Cardiac fibroblast (primary cell): ENCODE measurements at places on chromosomes 11 and 22.
A peak's percentile ranks its signal among the peaks of the same experiment; 100 is the strongest.

DNA sequence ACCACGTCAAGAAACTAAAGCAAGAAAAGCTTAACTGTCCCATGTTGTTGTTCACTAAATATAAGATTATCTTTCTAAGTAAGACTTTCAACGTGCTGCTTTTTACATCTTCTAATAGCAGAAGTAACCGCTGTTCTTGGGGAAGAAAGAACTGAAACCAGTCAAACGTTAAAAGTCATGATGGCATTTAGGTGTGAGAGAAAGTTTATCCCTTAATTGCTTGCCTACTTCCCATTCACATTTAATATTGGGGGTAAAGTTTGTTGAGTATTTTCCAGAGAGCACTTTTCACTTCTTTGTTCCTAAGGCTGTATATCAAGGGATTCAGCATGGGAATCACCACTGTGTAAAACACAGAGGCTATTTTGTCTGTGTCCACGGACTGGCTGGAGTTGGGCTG lies 970 bp downstream of the OR5B21 start:
- no peak for DNase-seq

DNA sequence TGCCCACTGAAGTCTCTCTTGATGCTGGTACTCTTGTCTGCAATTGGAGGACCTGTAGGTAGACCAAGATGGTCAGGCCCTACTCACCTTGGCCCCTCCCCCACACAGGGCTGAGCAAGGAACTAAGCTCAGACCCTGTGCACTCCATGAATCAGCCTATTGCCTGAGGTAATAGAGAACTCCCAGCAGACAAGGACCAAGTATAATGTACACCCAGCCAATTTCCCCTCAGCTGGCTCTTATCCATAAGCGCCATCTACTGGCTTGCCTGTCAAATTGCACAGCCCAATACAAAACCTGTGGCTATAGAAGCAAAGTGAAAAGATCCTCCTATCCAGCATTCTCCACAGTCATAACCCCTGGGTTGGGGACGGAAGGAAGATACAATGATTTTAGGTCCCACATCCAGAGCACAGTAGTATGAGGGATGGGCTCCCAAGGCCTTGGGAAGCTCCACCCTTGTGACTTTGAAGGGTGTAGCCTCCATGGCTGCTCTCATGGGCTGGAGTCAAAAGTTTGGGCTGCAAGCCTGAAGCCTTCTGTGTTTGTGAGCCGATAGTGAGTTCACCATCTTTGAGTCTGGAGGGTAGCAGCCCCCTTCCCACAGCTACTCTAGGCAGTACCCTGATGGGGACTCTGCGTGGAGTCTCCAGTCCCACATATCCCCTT lies 56.0 kb downstream of the GLYATL2 start:
- peak; percentile 69 for DNase-seq

- no peak for DNase-seq
These were observed 1.4 kb downstream of the CDC42BPG start for GRCh38 chr11:64842851-64843685.

DNA sequence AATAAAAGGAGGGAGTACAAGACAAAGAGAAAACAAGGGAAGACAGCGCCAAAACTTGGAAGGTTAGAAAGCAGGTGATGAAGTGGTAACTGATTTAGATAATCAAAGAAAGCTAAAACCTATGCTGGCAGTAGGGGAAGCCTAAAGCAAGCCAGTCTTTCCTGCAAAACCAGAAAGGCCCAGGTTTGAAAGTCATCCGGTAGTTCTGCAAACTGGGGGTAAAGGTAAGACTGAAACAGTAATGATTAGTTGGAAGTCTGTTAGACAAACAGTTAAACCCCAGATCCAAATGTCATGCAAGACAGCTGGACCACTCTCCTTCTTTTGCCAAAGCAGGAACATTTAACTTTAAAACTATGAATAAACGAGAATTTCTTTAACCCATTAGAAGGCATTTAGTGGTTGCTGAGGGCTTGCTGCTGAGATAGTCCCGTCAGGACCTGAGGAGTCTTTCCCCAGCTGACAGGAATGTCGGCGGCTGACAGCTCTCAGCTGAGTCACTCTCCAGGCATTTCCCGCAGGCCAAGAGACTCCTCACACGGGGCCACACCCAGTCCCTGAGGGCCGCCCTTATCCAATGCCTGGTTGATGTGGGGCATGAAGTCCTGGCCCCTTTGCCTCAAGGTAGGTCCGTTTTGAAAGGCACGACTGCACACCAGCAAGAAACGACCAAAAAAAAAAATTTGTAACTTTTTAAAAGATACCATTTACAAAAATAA lies 36.3 kb upstream of the CFAP300 start:
- peak; percentile 94 for DNase-seq

GRCh38 chr11:122743949-122744348 lies 88.4 kb downstream of the UBASH3B start:
- DNase-seq: no peak

DNA sequence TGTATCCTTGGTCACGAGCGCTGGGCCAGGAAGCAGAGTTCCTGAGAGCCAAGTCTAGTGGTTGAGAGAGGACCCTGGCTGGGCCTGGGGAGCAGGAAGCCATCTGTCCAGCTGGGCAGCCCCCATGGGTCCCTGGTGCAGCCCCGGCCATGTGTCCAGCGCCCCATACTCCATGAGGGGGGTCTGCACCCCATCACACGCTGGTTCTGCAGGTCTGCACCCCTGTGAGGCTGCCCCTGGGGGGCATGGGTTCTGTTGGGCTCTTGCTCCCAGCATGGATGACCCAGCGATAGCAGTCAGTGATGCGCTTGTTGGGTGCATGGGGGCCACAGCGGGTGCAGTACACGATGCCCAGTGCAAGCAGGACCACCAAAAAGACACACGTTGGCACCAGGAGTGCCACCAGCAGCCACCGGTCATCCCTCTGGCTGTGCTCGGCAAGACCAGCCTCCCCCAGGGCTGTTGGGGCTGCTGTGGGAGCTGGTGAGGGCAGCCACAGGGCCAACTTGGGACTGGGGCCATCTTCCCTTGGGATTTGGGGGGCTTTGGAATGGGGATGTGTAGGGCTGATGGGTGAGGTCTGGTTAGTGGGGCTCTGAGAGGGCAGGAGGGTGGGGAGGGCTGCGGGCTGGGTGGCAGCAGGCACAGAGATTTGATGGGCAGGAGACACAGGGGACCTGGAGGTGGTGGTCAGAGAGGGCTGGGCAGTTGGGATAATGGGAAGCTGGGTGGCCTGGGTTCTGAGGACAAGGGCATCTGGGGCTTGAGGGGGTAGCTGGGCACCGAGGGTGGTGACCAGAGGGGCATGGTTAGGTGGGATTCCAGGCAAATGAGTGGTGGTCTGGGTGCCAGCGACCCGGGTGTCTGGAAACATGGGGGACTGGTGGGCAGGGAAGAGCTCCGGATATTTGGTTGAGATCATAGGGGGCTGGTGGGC lies 2.0 kb downstream of the CD248 start:
- no peak for DNase-seq

GRCh38 chr11:129223701-129224149 lies 31.6 kb upstream of the ARHGAP32 start:
- peak; percentile 82 for DNase-seq

DNA sequence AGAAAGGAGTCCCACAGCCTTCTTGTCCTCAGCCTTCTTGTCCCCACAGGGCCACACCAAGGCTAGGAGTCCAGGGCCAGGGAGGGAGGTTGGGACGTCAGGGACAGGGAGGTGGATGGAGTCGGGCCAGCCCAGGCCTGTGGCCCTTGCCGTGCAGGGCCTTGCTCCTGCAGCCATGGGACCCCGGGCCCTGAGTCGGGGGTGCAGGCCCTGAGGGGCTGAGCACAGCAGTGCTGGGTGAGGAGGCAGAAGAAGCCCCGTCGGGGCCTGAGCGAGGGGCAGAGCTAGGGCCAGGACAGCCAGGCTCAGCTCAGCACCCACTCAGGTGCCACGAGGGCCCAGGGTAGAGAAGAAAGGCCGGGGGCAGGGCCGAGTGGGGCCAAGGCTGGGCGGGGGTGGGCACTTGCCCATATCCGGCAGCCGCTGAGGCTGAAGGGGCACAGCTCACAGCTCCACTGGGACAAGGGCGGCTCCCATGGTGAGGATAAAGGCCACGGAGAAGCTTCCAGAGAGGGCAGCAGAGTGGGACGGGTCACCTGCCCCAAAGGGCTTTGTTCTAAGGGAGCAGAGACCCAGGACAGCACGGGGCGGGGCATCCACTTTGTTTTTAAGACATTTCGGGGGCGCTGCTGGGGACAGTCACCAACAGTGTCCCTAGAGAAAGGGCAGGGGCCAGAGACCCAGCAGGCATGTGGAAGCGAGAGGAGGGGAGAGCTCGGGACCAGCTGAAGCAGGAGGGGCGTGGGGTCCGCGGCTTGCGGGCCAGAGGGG lies 3.6 kb downstream of the MLC1 start:
- no peak for DNase-seq

DNA sequence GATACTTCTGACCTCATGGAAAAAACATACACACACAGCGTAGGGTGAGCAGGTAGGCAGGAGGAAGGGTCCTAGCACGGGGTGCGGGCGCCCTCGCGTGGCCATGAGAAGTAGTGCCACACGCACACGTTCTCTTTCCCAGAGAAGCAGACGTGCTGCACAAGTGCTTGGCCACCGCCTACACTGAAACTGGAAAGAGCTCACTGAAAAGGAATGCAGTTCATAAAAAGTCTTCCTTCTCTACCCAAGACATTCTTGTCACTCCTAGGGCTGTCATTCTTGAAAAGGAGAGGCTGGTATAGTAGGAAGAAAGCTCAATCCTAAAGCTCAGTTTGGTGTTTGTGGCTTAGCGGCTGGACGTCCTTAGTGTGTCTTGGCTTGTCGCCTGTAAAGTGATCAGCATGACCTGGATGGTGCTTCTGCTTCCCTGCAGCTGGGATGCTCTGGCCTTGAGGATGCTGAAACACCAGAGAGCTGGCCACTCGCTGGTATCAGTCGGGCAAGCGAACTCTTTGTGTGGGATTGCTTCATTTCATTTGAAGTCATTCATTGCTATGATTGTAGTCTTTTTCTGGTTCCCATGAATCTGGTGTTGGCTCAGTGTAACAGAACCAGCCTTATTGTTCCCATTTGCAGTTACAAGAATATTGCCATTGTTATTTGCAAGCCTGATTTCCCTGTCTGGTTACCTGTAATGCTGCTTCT lies 303.8 kb downstream of the NTM start:
- DNase-seq: peak; percentile 81

GRCh38 chr11:72295471-72295870 lies 51.5 kb upstream of the PHOX2A start:
- no peak for DNase-seq

DNA sequence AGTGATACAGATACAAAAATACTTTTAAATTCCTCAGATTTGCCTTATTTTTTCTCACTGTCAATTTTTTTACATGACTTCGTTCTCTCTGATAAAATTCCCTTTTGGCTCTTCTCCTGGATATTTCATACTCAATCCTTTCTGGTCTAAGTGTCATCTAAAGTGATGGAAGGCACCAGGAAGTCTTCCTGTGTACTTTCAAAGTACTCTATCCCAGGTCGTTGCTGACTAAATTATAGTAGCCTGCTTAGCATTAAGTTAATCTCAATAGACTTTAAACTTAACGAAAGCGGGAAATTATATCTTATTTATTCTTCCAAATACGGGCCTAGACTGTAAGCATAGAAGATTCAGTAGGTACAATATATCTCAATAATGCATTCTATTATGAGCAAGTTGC lies 67.8 kb downstream of the CASP12 start:
- DNase-seq: no peak
